ENCODE measurements at places on chromosomes 1 and 21.
A peak's percentile ranks its signal among the peaks of the same experiment; 100 is the strongest.

DNA sequence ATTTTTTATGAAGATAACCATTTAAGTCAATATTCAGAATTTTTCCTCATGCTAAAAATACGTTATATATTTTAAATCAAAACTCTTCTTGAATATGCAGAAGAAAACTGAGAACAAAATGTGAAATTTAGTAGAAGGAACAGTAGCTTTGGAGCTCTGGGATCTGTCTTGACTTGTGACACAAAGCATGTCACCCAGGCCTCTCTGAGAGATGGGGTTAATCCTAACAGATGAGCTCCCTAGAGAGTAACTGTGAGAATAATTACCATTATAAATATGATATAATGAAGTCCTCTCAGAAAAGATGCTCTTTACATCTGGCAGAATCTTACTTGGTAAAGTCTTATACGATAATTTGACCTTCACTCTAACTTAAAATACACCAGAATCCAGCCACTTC, 272.0 kb downstream of the PTPRC start:
- no peak for DNase-seq

DNA sequence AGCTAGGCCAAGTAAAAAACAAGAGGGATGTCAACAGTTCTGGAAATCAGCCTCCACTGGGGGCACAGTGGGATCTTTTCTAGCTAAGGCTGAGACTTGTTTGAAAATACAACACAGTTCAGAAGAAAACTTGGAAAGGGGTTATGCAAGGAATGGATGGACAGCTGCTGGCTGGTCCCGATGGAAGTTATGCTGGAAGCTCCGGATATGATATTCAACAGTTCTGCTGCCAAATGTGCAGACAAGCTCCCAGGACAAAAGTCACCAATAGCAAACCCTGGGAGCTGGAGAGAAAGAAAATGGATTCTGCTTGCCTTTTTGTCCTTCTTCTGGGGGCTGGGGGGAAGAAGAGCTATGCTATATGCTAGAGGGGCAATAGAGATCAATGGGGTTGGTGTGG, 14.3 kb downstream of the LMX1A start:
- DNase-seq, result no peak

DNA sequence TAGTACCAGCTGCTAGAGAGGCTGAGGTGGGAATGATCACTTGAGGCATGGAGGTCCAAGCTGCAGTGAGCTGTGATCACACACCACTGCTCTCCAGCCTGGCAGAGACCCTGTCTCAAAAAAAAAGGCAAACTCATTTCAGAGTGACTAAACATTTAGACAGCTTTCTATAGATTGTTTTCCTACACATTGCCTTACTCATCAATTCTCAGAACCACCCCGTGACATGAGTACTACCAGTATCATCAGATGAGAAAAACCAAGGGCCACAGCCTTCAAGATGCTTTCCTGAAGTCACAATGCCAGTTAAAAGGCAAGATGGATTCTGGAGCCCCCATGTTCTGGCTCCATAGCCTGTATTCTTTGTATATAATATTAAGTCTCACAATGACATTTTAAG, 22.4 kb upstream of the SMPDL3B start:
- peak; percentile 17 for DNase-seq

DNA sequence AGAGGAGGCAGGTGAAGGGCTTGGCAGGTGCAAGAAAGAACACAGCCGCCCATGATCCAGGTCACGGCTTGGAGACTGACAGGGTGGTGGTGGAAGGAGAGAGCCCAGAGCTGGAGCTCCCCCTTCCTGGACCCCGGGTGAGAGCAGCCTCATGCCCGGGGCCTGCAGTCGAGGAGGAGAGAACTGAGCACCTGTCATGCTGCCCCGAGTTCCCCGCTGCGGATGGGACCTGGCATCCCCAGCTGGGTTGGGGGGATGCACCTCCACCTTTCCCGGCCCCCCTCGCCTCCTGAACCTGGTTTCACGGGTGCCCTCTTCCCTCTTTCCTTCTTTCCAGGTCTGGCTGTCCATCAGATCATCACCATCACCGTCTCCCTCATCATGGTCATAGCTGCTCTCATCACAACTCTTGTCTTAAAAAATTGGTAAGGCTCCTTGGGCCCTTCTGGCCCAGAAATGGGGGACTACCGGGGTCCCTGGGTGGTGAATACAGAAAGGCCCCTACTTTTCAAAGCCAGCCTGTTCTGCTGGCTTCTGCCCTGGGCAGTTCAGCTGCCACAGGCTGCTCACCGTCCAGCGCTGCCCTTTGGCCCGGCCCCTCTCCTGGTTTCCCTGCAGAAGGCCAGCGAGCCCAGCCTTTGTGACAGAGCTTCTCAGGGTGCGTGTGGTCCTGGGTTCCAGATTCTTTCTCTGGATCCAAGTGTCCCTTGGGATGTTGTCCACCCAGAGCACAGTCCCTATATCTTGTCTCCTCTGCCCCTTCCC, 115.3 kb downstream of the AJAP1 start:
- DNase-seq, result no peak

GRCh38 chr1:160740133-160740688, 1.2 kb downstream of the SLAMF7 start:
- DNase-seq, result no peak

- no peak for DNase-seq
Measured at GRCh38 chr1:63643926-63644325, 50.7 kb downstream of the PGM1 start.

DNA sequence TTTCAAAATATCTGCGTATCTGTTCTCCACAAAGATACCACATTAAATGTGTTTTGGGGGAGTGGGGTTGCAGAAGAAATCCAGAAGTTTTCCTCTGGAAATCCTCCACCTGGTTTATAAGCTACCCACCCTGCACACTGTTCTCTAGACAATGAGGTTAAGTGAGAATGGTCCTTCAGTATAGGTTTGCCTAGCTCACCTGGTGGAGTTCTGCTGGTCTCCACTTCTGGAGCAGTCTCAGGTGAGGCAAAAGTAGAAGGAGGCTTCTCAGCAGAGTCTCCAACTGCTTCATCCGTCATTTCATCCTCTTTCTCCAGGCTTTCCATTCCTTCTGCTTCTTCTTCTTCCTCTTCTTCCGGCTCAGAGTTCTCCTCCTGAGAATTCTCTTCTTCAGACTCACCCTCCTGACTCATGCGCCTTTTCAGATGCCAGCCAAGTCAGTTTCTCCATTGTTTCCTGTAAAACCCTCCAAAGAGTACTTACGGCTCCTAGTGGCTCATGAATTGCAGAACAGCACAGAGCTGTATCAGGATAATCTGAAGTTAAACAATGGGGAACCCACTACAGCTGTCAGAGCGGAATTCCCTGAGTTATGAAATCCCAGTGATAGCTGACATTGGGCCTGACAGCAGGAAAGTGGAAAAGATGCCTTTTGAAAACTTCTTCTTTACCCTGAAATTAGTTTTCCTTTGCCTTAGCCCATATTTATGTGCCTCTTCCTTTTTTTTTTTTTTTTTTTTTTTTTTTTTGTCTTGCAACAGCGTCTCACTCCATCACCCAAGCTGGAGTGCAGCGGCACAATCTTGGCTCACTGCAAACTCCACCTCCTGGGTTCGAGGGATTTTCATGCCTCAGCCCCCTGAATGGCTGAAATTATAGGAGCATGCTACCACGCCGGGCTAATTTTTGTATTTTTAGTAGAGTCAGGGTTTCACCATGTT, 38.5 kb downstream of the MSTO1 start:
- DNase-seq, result no peak

DNA sequence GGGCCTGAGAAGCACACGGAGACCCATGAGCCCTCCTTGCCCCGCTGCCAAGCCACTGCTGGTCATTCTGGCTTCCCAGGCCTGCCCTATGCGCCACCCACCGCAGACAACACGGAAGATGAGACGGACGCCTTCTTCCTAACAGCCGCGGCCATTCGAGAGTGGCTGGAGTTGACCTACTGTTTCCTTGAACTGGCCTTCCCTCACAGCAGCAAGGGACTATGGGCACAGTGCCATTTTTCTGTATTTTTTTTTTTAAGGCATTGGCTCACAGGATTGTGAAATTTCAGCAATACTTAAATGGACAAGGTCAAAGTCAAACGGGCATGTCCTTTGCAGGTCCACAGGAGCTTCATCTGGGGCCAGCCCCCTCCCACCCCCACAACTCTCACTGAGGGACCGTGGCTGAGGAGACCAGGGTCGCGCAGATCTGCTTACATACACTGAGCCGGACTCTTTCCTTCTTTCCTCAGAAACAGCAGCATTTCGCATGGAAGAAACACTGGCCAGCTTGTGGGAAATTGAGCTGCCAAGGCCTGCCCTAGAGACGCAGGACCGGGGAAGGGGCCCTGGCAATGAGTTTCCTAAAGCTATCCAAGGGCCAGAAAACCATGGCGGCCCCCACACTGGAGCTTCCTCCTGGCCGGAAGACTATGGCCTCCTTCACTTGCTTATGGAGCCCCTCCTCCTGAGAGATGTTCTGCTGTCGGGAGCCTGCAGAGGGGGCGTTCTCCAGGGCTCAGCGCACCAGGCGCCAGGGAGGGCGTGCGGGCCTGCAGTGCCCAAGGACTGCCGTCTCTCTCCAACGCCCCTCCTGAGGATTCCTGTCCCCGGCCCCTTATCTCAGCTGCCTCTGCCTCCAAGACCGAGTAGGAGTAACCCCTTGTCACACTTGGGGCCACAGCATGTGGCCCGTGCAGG, 98.9 kb downstream of the PGBD5 start:
- no peak for DNase-seq

DNA sequence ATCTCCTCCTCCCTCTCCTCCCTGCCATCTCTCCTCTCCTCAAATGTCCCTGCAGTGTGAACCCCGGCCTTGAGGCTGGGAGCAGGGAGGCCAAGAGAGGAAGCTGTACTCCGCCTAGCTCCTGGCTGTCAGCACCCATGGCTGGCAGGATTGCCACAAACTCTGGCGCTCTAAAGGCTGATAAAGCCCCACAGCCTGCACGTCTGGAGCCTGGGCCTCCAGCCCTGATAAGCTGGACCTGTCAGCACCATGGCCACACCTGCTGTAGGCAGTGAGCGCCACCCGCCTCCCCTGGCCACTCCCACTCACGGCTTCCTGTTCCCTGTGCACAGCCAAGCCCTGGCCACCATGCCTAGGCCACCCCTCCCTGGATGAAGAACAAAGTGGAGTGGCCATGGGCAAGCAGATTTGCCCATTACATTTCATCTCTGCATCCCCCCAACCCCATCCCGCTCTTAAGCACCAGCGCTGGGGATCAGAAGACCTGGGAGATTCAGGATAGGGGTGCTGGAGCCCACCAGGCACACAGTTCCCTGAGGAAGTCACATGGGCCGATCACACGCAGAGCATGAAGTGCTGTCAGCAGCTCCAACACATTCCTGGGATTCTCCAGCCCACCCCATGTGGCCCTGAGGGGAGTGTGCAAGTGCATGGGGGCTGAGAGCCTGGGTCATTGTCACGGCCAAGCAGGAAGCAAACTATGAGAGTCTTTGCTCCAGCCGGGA, 24.2 kb upstream of the NPPB start:
- DNase-seq, result no peak

GRCh38 chr1:169563650-169564049, 22.6 kb downstream of the F5 start:
- no peak for DNase-seq

- no peak for DNase-seq
Measured at GRCh38 chr1:215406927-215407326, 160.2 kb upstream of the KCTD3 start.

DNA sequence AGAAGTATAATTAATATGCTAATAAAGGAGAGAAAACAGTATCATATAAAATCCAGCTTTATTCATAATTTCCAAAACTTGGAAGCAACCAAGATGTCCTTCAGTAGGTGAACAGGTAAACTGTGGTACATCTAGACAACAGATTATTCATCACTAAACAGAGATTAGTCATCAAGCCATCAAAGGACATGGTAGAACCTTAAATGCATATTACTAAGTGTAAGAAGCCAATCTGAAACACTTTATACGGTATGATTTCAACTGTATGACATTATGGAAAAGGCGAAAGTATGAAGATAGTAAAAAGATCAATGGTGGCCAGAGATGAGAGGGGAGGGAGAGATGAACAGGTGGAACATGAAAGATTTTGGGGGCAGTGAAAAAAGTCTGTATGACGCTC, 541.7 kb downstream of the SMYD3 start:
- no peak for DNase-seq

DNA sequence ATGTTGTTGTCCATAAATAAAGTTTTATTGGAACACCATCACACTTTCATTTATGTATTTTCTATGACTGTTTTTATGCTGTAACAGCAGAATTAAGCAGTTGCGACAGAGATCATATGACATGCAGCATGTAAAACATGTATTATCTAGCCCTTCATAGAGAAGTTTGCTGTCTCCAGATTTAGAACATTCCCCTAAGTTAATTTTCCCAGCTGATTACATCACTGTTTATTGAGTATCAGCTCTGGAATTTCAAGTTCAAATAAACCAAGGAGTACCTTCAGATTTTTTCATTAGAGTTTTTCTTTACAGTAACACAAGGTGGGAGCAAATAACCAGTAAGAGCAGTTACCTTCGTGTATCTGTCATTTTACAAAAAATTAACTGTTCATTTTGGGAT, 792.8 kb downstream of the USP25 start:
- DNase-seq, result no peak

GRCh38 chr1:150513351-150513791, 2.2 kb upstream of the FALEC start:
- no peak for DNase-seq

DNA sequence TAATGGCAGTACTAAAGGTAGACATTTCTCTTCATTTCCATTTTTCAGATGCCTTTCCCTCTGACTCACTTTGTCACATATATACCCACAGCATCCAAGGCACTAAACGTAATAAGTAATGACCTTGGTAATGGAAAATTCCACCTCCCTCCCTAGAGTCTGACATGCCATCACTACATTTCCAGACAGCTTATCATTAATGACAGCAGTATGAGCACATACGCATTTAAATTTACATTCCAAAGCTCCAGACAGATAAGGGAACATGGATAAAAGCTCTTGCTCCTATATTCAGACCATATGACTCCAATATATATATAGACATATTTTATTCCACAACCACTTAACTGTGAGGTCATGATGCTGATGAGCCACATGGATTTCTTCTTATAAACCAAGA, 191.7 kb upstream of the GORAB start:
- DNase-seq, result no peak

- no peak for DNase-seq
Measured at GRCh38 chr1:205365945-205366463, 9.3 kb upstream of the KLHDC8A start.

DNA sequence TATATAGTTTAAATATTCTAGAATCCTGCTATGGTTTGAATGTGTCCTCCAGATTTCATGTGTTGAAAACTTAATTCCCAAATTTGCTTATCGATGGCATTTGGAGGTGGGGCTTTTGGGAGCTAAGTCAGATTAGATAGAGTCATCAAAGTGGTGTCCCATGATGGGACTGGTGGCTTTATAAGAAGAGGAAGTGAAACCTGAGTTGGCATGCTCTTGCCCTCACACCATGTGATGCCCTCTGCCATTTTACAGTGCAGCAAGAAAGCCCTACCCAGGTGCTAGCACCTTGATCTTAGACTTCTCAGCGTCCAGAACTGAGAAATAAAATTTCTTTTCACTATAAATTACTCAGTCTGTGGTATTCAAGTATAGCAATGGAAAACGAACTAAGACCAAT, 111.3 kb downstream of the TGFB2 start:
- DNase-seq, result no peak

- no peak for DNase-seq
Measured at GRCh38 chr1:162397039-162397448, 14.9 kb downstream of the SH2D1B start.

All from activated CD4-positive, alpha-beta T cell treated with anti-CD3 and anti-CD28 coated beads, Interleukin-2, amount 50 U/mL, for 24 hours (primary cell).